Left ventricle myocardium inferior (tissue), 1 donor: ENCODE measurements at places on chromosomes 1 and 21. TPM values are rescaled to one million over a fixed set of nuclear protein-coding genes. Genes with fewer than 3 reads are reported as not detected.

- DNase-seq, result no peak
Observed at GRCh38 chr1:66207484-66207883, 326.5 kb upstream of the SGIP1 start.

DNA sequence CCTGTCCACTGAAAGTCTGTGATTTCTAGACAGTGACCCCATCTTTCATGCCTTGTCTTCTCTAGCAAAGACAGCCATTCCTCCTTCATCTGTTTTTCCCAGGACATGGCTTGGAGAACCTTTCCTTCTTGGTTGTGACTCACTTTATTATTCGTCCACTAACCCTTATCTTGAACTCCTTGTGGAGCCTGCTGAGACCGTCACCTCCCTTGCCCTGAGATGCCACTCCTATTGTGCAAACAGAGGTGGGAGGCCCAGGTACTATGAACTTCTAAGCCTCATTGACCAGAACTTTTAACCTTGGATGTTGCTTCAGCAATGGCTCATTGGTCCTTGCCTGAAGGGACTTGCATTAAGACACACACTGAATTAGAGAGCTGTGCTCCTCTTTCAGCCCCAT lies 117.5 kb downstream of the FOXD2 start:
- no peak for DNase-seq

LEMD1 gene
- total RNA-seq, result not detected

DNA sequence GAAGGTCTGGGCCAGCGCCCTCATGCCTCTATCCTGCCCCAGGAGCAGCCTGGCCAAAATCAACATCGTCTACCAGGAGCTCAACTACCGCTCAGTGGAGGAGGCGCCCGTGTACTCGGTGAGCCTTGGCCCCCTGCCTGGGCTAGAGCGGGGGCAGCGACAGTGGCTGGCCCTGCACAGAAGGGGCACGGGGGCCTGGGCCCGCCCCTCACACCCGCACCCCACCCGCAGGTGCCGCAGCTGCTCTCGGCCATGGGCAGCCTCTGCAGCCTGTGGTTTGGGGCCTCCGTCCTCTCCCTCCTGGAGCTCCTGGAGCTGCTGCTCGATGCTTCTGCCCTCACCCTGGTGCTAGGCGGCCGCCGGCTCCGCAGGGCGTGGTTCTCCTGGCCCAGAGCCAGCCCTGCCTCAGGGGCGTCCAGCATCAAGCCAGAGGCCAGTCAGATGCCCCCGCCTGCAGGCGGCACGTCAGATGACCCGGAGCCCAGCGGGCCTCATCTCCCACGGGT lies 10.8 kb downstream of the SCNN1D start:
- no peak for DNase-seq

DNA sequence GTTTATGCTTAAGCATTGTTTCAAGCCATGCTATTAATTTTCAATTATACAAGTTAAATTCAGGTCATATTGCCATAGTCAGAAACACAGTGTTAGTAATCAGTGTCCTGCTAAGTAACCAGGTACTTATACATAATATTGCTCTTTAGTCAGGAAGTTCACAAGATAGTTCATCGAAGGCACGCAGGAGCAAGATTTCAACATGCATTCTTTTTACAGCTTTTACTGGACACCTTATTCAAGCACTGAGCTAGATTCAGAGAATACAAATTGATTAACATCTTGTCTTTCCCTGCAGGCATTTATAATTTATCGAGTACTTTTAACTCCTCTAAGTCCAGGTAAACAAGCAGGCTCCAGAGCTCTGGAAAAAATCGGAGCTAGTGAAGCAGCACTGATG lies 202.3 kb upstream of the BRINP3 start:
- DNase-seq, result no peak
